Esophagus squamous epithelium (tissue), 5 donors: ENCODE measurements at places on chromosomes 2 and 18.

- DNase-seq: no peak
Measured at GRCh38 chr18:55236150-55236931, 277.1 kb upstream of the CCDC68 start.

GRCh38 chr18:51137026-51137729 is 60.3 kb downstream of the MEX3C start:
- no peak for DNase-seq

- DNase-seq: no peak
Measured at GRCh38 chr2:207156451-207157161, 9.1 kb downstream of the KLF7 start.

GRCh38 chr2:83081826-83082690 is 1377.0 kb downstream of the SUCLG1 start:
- DNase-seq: no peak

DNA sequence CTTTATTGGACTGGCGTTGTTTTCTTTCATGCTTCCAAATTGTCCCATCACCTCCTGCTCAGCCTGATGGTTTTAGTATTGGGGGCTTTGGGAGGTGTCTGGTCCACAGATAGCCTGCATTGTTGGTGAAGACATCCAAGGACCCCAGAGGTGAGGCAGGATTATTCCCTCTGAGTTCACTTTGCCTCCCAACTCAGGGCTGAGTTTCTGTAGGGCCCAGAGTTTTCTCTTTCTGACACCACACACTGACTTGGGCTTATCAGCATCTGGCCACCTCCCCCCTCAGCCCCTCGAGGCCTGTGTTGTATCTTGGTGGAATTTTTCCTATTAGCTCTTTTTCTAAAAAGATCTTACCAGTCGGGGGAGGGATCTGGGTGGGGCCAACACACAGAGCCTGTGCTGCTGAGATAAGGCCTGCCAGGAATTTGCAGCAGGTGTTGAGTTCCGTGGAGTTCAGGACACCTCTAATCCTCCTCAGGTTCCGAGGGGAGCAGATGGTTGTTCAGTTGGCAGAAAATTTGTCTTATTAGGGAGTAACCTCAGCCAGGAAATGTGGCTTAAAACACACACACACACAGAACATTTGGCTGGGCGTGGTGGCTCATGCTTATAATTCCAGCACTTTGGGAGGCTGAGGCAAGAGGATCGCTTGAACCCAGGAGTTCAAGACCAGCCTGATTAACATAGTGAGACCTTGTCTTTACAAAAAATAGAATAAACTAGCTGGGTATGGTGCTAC is 7.3 kb downstream of the EMILIN2 start:
- DNase-seq: no peak

DNA sequence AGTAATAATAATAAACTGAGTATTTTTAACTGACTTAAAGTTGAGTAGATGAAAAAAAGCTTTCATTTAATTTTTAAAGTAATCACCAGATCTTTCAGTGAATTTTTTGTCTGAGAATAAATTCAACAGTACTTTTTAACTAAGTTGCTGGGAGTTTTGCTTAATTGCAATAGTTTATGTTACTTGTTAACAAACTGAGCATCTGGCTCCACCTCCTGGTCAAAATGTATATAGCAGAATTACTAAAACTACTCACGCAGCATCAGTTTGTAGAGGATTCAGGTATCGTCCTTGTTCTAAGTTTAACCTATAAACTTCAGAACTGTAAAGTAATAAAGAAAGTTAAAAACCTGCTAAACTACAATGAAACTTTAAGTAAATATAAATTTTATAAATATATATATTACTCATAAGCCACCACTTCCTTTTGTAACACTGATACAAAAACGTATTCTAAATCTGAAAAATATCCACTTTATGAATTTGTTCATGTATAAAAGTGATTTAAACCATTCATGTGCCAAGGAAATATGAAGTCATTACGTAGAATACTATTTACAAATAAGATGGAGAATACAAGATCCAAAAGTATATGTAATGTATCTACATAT is 21.3 kb downstream of the NOL10 start:
- no peak for DNase-seq

- no peak for DNase-seq
Measured at GRCh38 chr2:17515652-17516051, 2.6 kb downstream of the RAD51AP2 start.

DNA sequence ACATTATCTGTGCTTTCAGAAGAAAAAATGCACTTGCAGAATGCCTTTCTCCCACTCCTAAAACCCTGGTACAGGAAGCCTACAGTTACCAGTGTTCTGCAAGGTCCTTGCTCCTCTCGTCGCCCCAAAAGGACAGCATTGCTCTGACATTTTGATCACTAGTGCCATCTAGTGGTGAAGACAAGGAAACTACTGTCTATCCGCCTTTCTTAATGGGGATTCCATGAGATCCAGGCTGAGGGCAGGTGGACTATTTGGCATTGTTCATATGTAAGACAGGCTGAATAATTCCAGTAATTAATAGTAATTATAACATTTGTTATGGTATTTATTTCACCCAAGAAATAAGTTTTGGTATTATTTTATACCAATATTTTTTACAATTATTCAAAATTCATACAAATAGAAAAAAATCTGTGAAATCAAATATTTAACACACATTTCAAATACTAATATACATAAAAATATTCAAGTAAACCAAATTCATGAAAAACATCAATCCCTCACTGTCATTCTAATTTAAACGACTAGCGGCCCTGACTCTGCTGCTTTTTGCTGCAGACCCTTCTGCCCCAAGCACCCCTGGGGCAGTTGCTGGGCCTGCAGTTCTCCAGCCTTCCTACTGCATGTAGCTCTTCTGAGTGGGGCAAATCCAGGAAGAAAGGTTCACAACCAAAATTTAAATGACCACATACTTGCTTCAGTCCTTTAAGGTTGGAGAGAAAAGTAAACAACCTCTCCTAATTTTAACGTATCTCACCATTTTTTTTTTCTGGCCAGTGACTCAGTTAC is 19.0 kb downstream of the TPGS2 start:
- DNase-seq: no peak

DNA sequence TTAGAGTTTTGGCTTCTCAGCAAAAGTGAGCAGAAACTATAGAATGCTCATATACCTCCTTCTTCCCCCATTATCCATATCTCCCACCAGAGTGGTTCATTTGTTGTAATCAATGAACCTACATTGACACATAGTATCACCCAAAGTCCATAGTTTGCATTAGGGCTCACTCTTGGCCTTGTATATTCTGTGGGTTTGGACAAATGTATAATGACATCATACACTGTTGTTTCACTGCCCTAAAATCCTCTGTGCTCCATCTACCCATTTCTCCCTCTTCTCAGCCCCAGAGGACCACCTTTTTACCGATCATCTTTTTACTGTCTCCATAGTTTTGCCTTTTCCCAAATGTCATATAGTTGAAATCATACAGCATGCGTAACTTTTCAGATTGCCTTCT is 24.1 kb downstream of the ZFP36L2 start:
- no peak for DNase-seq

- no peak for DNase-seq
Measured at GRCh38 chr2:7557376-7557775, 640.2 kb downstream of the RNF144A start.

DNA sequence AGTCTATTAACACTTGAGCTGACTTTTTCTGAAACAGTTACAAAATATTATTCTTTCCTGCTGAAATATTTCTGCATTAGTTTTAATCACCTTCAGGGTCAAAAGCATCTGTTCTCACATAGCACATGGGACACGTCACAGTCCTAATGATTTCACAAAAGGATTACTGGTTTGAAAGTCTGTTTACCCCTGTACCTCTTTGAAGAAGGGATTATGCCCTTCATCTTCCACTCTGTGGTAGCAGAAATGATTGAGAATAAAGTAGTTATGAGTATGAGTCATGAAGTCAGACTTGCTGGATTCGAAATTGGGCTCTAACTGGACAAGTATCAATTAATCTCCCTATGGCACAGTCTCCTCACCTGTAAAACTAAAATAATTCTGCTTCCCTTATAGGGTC is 121.2 kb downstream of the SATB2 start:
- DNase-seq: no peak

- DNase-seq: no peak
Measured at GRCh38 chr18:23757437-23757733, 68.1 kb downstream of the LAMA3 start.

- DNase-seq: no peak
Measured at GRCh38 chr2:26971911-26972786, 1.7 kb downstream of the MAPRE3 start.

DNA sequence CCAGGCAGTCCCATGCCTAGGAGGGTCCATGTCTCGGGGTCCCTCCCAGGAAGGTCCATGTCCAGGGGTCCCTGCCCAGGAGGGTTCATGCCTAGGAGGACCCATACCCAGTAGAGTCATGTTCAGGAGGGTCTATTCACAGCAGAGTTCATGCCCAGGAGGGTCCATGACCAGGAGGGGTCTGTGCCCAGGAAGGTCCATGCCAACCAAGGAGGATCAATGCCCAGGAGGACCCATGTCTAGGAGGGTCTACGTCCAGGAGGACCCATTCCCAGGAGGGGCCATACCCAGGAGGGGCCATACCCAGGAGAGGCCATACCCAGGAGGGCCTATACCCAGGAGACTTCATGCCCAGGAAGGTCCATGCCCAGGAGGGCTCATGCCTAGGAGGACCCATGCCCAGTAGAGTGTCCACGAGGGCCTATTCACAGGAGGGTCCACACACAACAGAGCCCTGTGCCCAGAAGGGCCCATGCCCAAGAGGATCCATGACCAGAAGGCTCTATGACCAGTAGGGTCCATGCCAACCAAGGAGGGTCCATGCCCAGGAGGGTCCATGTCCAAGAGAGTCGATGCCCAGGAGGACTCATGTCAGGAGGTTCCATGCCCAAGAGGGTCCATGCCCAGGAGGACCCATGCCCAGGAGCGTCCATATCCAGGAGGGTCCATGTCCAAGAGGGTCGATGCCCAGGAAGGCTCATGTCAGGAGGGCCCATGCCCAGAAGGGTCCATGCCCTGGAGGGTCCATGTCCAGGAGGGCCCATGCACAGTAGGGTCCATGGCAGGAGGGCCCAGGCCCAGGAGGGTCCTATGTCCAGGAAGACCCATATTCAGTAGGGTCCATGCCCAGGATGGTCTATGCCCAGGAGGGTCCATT is 10.1 kb downstream of the GPR35 start:
- no peak for DNase-seq

- no peak for DNase-seq
Measured at GRCh38 chr2:29063646-29064345, 10.5 kb downstream of the PCARE start.

- no peak for DNase-seq
Measured at GRCh38 chr18:39666541-39666940, 2100.9 kb upstream of the CELF4 start.

- no peak for DNase-seq
Measured at GRCh38 chr2:156129227-156129626, 203.3 kb downstream of the NR4A2 start.

GRCh38 chr2:235843591-235844395 is 324.4 kb downstream of the GBX2 start:
- DNase-seq: no peak

DNA sequence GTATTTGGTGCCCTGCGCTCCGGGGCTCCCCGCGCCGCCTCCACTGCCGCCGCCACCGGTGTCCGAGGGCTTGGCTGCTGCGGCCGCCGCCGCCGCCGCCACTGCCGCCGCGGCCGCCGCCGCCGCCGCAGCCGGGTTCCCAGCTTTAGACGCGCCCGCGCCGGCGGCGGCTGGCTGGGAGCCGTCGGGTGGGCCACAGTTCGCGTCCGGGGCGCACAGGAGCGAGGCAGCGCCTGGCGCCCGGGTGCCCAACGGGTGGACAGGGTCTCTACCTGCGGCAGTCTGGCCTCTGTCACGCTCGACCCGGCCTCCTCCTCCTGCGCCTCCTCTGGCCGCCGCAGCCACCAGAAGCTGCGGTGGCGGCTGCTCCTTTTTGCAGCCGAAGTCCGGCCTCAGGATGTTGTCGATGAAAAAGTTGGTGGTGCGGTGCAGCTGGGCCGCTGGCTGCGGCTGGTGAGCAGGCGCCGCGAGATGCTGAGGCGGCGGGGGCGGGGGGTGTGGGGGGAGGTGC is 951 bp downstream of the EN1 start:
- DNase-seq: no peak

DNA sequence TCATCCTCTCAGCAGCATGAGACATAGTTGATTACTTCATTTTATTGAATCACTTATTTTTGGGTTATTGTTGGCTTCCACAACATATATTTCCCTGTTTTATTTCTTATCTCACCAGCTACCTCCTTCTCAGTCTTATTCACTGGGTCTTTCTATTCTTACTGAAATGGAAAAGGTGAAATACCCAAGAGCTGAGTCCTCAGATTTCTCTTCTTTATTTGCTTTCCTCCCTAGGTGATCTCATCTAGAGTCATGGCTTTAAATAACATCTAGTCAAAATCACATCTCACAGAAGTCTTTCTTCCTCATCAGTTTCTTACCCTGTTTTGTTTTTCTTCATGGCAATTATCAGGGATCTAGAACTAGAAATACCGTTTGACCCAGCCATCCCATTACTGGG is 105.0 kb upstream of the RBBP8 start:
- no peak for DNase-seq

- DNase-seq: no peak
Measured at GRCh38 chr2:240514631-240515030, 43.2 kb downstream of the ANKMY1 start.

- no peak for DNase-seq
Measured at GRCh38 chr18:73908323-73908722, 239.3 kb downstream of the FBXO15 start.

DNA sequence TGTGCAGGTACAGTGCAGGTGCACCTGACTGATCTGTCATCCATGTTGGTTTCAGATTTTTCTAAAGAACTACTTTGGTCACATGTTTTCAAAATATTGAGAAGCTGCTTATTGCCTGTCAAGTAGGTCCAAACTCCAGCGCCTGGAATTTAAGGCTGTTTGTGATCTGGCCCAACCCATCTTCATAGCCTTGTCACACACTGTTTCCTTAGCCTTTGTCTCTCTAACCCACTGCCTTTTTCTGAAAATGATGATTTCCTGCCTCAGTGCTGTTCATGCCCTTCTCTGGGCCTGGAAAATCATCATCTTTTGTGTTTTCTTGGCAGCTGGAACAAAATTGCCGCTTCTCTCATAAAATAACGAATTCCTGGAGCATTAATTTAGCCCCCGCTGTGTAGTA is 7.2 kb downstream of the LIMS1 start:
- no peak for DNase-seq

DNA sequence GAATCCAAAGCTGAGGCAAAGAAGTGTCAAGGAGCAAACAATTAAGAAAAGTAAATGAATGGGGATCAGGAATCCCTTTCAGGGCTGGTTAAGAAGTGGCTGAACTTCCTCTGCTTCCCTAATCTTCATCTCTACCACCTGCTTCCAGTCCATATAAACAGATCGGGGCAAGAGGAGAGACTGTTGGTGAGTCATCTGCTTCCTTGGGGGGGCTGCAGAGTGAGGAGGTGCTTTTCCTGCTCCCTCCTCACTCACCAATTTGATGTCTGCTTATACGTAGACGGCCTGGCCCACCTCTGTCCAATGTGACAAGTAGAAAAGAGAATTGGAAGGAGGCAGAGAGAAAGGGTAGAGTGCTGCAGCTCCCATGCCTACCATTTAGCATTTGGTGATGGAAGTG is 68.4 kb downstream of the NAB1 start:
- DNase-seq: no peak

GRCh38 chr18:48340560-48340959 is 68.6 kb downstream of the ZBTB7C start:
- DNase-seq: no peak

- DNase-seq: no peak
Measured at GRCh38 chr2:219445220-219445640, 10.6 kb downstream of the SPEG start.
